Fibroblast of skin of scalp (primary cell): ENCODE measurements at places on chromosomes 11 and 22.

DNA sequence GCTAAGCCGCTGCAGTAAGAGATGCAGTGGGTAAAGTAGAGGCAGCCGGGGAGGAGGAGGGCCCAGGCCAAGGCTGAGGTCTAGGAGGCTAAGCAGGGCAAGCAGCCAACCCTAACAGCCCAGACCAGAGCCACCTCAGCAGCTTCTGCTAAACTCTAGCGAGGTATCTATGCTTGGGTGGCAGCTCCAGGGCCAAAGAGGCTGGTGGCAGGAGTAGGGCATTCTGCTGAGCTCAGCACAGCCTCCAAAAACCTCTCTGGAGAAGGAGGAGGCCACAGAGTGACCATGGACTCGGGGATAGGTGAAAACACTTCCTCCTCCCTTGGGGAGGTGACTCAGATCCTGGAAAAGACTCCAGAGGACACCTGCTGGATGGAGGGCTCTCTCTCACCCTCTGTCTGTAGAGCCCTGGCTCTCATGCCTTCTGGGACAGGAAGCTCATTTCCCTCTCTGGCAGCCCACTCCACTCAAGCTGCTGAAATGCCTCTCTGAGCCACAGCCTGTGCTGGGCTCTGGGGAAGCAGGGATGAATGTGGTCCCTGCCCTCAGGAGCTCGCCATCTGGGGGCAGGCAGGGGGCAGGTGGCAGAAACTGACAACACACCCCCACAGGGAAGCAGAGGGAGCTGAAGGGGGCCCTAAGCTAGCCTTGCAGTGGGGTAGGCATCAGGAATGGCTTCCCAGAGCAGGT lies 16.5 kb upstream of the TPBGL start:
- DNase-seq, result no peak

DNA sequence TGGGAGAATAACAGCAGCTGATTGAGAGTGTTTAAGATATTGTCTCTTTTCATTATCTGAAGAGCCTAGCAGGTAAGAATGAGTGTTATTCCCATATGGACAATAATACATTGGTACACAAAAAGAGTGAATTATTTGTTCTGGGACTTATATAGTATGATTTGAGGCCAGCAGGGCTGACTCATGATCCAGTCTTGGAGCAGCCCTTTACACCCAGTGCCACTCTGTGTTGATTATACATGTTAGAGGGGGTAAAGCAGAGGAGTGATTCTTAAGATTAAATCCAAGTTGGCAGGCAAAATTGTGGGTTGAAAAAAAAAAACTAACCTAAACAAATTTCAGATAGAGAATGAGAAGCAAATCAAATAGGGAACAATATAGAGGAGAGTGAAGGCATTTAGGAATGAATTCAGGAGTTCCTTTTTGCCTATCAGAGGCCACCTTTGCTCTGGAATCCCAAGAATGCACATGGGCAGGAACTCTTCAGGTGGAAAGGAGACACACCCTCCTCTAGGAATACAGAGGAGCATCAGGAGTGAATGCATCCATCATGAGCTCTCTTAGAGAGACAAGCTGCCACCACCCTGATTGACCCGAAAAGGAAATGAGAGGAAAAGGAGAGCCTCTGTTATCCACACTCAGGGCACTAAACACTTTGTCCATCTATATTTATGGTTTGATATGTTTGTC lies 19.2 kb upstream of the MRGPRX1 start:
- DNase-seq, result no peak

DNA sequence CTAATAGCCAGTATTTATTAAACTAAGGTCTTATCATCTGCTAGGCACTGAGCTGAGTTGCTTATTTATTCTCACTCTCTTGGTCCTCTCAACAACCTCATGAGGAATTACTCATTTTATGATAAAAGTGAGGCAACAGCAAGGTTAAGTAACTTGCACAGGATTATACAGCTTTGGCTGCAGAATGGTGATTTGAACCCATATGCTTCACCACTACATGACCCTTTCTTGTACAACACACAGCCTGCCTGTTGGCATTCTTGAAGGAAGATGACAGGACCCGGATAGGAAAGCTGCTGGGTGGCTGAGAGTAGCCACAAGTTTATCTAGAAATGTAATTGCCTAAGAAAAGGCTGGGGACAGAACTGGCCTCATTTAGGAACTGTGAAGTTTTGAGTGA lies 5.3 kb upstream of the PARVA start:
- no peak for DNase-seq

- DNase-seq, result no peak
Observed at GRCh38 chr22:40002935-40003715, 8.4 kb downstream of the FAM83F start.

DNA sequence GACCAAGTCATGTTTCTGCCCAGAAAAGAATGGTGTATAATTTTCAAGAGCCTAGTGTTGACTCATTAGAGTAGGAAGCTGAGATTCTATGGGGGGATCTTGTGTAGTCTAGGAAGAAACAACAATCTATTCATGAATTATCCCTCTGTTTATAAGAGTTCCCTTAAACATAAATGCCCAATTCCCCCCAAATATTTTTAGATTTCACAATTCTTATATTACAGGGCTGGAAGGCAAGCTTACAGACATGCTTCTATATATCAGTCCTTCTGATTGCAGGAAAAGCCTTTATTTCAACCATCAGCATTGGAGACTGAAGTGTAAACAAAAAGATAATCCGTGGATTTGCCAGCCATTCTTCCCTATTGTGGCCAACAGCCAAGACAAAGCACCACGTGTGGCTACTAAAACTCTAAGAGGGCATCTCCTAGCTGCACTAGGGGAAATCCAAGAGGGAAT lies 71.4 kb downstream of the NAT10 start:
- DNase-seq, result no peak

DNA sequence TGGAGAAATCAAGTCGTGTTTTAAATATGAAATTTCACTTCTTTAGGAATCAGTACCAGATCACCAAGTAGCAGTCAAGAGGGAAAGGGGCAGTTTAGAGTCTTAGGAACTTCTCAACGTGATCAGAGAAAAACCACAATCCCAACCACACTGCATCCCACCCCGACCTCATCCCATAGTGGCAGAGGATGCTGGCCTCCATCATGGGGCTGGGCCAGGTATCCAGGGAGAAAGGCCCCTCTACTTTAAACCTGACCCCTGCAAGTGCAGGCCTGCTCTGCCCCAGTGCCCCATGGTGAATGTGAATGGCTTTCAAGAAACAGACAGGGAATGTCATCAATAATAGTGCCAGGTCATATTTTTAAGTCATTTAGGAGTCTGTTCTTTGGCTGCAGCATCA lies 12.1 kb downstream of the CHST1 start:
- DNase-seq, result no peak

GRCh38 chr11:60844870-60845221 lies 2.9 kb downstream of the CCDC86 start:
- no peak for DNase-seq

DNA sequence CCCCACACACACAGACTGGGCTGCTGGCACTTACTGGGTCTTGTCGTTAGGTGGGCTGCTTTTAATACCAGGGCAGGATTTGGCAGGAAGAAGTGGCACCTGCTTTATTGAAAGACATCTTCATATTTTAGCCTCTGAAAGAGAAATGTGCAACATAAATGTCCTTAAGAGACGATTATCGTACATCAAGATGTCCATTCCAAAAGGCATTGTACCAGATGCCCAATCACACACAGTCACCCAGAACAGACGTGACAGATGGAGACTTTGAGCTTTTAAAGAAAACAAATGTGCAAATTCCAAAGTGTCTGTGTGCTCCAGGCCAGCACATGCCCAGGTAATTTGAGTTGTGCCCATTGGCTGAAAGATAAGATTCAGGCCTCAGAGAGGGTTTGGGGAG lies 155.7 kb downstream of the RRAS2 start:
- no peak for DNase-seq

- no peak for DNase-seq
Observed at GRCh38 chr22:49667236-49667635, 160.4 kb downstream of the BRD1 start.

DNA sequence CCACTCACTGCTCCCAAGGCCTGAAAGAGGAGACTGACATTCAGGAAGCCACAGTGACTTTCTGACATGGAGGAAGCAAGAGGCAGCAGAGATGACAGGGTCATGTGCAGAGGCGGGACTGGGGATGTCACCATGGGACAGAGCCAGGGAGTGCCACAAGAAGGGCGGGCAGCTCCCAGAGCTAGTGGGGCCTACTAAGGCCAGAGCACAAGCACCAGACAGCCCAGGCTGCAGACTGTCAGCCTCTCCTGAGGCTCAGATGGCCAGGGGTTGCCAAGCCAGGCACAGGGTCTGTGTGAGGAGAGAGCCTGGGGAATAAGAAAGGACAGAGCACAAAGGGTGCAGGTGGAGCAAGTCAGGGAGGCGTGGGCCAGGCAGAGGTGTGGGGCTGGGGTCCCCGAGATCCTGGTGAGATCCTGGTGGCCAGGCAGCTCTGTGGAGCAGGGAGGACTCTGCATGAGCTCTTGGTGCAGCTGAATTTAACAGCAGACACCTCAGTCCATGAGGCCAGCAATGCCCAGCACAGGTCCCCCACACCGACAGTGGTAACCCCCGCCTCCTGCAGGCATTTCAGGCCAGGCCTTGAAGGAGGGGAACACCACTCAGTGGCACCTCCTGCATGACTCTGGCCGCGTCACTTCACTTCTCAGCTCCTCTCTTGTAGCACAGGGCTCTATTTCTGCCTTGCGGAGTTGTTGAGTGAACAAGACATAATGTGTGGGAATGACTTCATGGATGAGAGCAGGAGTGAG lies 52.3 kb downstream of the SGSM3 start:
- no peak for DNase-seq

DNA sequence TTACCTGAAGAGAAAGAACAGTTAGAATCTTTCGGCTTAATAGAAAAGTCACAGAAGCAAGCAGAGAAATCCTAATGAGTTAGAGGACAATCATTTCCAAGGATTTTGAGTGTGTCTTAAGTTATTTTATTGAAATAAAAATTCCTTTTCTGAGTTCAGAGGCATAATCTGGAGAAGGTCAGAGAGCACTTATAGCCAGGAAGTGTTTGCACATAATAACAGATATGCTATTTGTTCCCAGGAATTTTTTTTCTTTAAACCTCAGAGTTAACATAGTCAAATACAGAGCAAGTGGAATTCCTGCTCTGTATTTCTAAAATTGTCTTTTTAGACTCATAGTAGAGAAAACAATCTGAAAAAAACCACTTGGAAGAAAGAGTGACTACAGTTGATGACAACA lies 74.3 kb downstream of the SNX19 start:
- no peak for DNase-seq

DNA sequence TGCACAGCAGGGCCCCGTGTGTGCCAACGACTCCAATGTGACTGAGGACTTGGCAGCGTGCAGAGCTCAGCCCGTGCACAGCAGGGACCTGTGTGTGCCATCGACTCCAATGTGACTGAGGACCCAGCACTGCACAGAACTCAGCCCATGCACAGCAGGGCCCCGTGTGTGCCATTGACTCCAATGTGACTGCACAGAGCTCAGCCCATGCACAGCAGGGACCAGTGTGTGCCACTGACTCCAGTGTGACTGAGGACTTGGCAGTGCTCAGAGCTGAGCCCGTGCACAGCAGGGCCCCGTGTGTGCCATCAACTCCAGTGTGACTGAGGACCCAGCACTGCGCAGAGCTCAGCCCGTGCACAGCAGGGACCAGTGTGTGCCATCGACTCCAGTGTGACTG lies 347.8 kb upstream of the B3GAT1 start:
- no peak for DNase-seq

- DNase-seq, result no peak
Observed at GRCh38 chr11:83115551-83115950, 41.4 kb upstream of the PCF11 start.

DNA sequence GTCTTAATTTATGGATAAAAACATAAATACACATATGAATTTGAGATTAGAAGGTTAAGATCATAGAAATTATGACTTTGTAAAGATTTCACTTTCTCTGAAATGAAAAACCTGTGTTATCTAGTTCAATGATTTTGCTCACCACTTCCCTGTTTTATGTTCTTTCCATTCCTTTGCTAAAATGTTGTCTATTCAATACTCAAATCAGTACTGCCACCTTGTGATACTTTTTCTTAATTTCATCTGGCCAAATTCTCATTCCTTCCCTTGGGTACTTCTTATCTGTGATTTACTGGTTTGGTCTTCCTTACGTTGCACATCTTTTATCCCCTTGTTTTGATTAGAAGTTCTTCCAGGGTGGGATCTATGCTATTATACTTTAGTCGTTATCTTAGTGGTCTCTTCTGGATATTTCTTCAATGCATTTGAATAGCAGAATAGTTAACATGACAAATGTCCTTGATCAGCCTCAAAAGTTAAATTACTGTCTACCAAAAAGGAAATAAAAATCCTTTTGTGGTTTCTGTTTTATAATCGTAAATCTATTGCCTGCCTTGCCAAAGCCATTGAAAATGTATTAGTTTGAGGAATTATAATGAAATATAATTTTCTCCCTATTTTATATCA lies 197.0 kb downstream of the PGR start:
- DNase-seq, result peak; percentile 48

DNA sequence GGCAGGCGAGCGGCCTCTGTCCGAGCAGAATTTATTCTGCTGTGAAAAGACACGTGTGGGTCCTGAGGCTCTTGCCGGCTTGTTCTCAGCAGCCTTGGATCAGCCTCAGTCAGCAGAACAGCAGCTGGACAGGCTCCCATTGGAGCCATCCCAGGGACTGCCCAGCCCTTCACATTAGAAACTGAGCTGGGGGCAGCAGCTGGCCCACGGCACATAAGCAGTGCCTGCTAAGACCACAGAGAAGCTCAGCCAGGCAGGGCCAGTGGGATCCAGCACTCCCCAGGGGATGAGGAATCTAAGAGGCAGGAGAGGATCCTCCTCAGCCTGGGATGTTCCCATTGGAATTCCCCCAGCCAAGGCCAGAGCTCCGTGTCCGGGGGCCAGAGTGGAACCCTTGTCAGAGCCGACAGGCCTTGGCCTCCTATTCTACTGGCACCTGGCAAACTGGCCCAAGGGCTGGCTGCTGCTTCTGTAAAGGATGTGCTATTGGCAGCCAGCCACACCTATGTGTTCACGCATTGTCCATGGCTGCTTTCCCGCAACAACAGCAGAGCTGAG lies 18.2 kb downstream of the RTN4R start:
- no peak for DNase-seq

DNA sequence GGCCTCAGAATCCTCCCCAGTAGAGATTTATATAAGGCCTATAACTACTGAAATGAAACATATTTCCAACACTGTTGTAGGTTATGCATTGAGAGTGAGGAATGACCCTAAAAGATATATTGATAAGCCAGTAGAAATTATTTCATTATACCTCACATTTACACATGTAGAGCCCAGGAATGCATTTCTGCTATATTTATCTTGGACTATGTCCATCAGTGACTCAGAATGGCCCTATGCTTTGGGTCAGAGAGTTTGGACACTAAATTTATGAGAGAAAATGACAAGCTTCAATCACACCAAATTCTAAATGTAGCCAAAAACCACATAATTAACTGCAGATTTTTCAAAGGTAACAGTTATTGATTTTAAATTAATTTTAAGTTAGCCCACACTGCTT lies 761.9 kb downstream of the DLG2 start:
- no peak for DNase-seq

- peak; percentile 80 for DNase-seq
Observed at GRCh38 chr22:17087498-17088131, 2.8 kb downstream of the IL17RA start.

- peak; percentile 39 for DNase-seq
Observed at GRCh38 chr22:24772493-24773220, 1.9 kb downstream of the PIWIL3 start.

- no peak for DNase-seq
Observed at GRCh38 chr11:96017856-96018255, 93.9 kb upstream of the MTMR2 start.

GRCh38 chr11:122307476-122308035 lies 191.5 kb upstream of the BLID start:
- no peak for DNase-seq

GRCh38 chr11:47143322-47143721 lies 33.4 kb downstream of the ARFGAP2 start:
- peak; percentile 66 for DNase-seq
